ENCODE measurements at places on chromosomes 2 and 18. TPM values are rescaled to one million over a fixed set of nuclear protein-coding genes. Genes with fewer than 3 reads are reported as not detected.

The CACNB4 gene
- 7.2 TPM for total RNA-seq

The STPG4 gene
- 0.22 TPM for total RNA-seq

The TMEM178A gene
- total RNA-seq, result 5.7 TPM

The ADAM17 gene
- 20.0 TPM for total RNA-seq

The ABCG8 gene
- total RNA-seq, result not detected

The IRS1 gene
- 9.2 TPM for total RNA-seq

The KCNG2 gene
- total RNA-seq, result 0.44 TPM

The NAB1 gene
- 76.7 TPM for total RNA-seq

The AP1S3 gene
- 0.31 TPM for total RNA-seq

- H3K36me3 ChIP-seq, result peaks cover 9% of the 10 kb centered on the region
- no peaks in the 10 kb centered on the region for H3K4me1 ChIP-seq
- DNase-seq, result no peak
- H3K27me3 ChIP-seq, result no peaks in the 10 kb centered on the region
- H3K4me3 ChIP-seq, result no peak overlapping the region
Observed at GRCh38 chr2:15359716-15360531, 201.2 kb downstream of the NBAS start.

DNA sequence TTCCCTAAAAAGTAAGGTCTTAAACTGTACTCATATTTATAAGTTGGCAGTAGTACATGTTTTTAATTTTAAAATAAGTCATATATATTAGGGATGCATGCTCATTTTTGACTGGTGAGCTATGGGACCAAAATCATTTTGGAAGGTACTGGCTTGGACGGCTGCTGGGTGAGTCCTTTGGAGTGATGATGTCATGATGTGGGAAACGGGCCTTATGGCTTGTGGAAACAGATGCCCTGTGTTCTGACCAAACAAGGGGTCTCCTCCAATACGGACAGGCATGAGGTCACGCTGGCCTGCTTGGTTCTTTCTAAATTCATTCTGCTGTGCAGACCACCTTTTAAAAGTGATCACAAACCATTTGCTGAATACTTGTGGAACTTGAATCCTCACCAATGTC is 109.2 kb upstream of the MGAT5 start:
- H3K27me3 ChIP-seq, result no peaks in the 10 kb centered on the region
- peaks cover 4% of the 10 kb centered on the region for H3K36me3 ChIP-seq
- no peak overlapping the region for H3K27ac ChIP-seq
- no peak overlapping the region for H3K4me3 ChIP-seq
- H3K4me1 ChIP-seq, result peaks cover 19% of the 10 kb centered on the region

DNA sequence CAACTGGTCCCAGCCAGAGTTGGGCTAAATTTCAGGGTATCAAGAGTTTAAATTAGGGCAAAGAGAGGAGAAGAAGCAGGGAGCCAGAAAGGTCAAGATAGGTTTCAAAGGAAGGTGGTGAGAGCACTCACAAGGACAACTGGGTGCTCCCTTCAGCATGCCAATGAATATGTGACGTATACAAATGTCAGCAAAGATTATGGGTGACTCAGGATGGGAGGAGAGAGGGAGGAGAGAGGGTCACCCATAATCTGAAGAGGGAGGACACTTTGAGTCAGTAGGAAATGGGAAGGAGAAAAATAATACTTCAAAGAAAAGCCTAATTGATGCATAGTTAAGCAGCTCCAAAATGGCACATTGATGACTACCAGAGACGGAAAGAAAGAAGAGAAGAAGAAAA is 53.1 kb upstream of the ABCA12 start:
- no peaks in the 10 kb centered on the region for H3K27me3 ChIP-seq
- H3K4me3 ChIP-seq, result no peak overlapping the region
- H3K36me3 ChIP-seq, result no peaks in the 10 kb centered on the region
- H3K4me1 ChIP-seq, result no peaks in the 10 kb centered on the region

DNA sequence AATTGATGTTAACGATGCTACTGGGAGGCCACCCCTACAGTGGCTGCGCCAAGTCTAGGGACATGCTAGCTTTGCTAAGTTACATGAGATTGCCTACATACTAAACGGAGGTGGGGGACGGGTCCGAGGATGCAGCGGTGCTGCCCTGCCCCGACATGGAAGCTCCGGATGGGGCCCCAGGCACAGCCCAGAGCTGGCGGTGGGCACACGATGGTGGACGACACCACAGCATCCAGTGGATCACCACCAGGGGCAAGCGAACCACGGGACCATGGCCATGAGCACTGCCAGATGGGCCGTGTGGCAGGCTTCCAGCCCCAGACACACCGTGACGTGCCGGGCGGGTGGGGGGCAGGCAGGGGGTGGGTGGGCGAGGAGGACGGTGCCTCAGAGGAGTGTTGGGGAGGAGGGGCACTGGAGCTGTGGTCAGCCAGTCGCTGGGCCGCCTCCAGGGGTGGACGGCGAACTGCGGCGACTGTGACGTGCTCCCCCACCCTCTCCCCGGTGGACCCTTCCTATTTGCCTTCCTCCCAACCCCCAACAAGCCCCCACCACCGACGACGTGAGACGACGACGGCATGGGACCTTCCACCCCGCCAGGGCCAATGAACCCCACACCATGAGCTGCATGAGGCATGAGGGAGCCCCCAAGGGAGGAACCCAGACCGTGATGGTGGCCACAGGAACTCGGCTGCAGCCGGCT is 90.6 kb upstream of the ANKRD30BL start:
- no peak overlapping the region for H3K4me3 ChIP-seq
- no peak for DNase-seq
- no peaks in the 10 kb centered on the region for H3K36me3 ChIP-seq
- H3K27ac ChIP-seq, result no peak overlapping the region
- no peaks in the 10 kb centered on the region for H3K4me1 ChIP-seq

GRCh38 chr18:13799396-13799795 is 24.6 kb upstream of the MC5R start:
- no peak overlapping the region for H3K4me3 ChIP-seq
- peaks cover 14% of the 10 kb centered on the region for H3K4me1 ChIP-seq
- no peak for DNase-seq
- H3K36me3 ChIP-seq, result no peaks in the 10 kb centered on the region

GRCh38 chr2:47720559-47720958 is 62.4 kb upstream of the MSH6 start:
- no peak overlapping the region for H3K4me3 ChIP-seq
- DNase-seq, result no peak
- no peak overlapping the region for H3K27ac ChIP-seq
- H3K4me1 ChIP-seq, result no peaks in the 10 kb centered on the region
- no peaks in the 10 kb centered on the region for H3K27me3 ChIP-seq

GRCh38 chr2:46539327-46540276 is 60.2 kb downstream of the TMEM247 start:
- peaks cover 41% of the 10 kb centered on the region for H3K4me1 ChIP-seq
- peaks cover under 1% of the 10 kb centered on the region for H3K36me3 ChIP-seq
- H3K27me3 ChIP-seq, result no peaks in the 10 kb centered on the region
- peak; percentile 27 for DNase-seq
- H3K27ac ChIP-seq, result no peak overlapping the region

- no peaks in the 10 kb centered on the region for H3K27me3 ChIP-seq
- H3K4me1 ChIP-seq, result peaks cover 3% of the 10 kb centered on the region
- H3K4me3 ChIP-seq, result no peak overlapping the region
- H3K27ac ChIP-seq, result no peak overlapping the region
Observed at GRCh38 chr18:76252139-76252538, 242.9 kb downstream of the ZNF516 start.

- H3K27ac ChIP-seq, result no peak overlapping the region
- H3K27me3 ChIP-seq, result no peaks in the 10 kb centered on the region
- no peak overlapping the region for H3K4me3 ChIP-seq
- no peaks in the 10 kb centered on the region for H3K4me1 ChIP-seq
- DNase-seq, result no peak
Observed at GRCh38 chr18:64659196-64659595, 510.3 kb upstream of the LINC00305 start.

DNA sequence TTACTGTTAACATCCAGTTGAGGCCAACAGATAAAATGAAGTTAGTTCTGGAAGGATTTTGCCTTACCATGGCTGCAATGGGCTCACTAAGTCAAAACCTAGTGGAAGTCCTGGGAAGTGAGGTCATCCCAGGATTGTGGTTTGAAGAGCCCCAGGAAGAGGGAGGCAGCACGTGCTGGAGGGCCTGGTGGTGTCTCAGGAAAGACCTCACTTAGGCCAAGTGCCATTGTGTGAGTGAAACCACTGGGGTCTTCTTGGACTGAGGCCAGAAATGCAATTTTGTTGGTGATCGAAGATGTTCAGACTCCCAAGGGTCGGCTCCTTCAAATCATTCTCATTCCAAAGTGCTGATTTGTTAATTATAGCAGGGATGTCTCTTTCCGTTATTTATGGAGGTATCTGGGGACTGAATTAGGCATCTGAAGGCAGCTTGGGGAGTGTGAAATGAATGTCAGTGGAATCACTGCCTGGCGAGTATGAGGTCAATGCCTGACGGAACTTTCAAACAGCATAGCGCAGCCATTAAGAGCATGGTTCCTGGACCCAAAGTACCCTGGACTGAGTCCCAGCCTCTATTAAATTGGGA is 60.0 kb downstream of the IL1R2 start:
- no peaks in the 10 kb centered on the region for H3K36me3 ChIP-seq
- H3K27ac ChIP-seq, result peak overlapping the region; percentile 86
- DNase-seq, result peak; percentile 91
- peaks cover 3% of the 10 kb centered on the region for H3K27me3 ChIP-seq
- H3K4me1 ChIP-seq, result peaks cover 29% of the 10 kb centered on the region
- no peak overlapping the region for H3K4me3 ChIP-seq

GRCh38 chr2:65885266-65885665 is 452.9 kb upstream of the SPRED2 start:
- H3K4me1 ChIP-seq, result peaks cover 8% of the 10 kb centered on the region
- DNase-seq, result no peak
- H3K4me3 ChIP-seq, result no peak overlapping the region

DNA sequence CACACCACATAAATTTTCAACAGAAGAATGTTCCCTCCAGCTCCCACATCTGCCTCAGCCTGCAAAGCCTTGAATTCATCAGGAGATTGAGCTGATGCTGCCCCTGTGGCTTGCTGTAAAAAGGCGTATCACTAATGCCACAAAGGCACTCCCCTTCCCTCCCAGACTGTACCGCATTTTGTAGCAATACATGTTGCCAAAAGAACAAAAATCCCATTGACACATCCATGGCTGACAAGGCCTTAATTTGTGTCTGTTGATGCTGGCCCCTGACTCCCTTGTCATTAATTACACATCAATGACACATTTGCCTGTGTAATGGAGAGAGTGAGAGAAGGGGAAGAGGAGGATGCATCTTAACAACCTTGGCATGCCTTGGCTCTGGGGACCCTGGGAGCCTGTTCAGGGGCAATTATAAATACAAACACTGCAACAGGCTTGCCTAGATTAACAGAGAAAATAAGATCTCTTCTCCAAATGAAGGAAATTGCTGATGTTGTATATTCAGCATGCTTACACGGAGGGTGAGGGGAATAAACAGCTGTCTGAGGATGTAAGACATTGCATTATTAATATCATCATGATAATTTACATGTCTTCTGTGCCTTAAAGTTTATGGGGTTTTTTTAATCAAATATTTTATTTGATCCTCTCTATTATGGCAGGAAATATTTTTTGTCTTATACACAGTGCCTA is 264.0 kb downstream of the SUCLG1 start:
- H3K27me3 ChIP-seq, result no peaks in the 10 kb centered on the region
- H3K4me3 ChIP-seq, result no peak overlapping the region
- no peak overlapping the region for H3K27ac ChIP-seq
- no peaks in the 10 kb centered on the region for H3K36me3 ChIP-seq
- H3K4me1 ChIP-seq, result no peaks in the 10 kb centered on the region

Measured in muscle of leg (tissue), 16 donors.